Spleen (tissue), 13 donors: ENCODE measurements at places on chromosomes 3 and 15.

DNA sequence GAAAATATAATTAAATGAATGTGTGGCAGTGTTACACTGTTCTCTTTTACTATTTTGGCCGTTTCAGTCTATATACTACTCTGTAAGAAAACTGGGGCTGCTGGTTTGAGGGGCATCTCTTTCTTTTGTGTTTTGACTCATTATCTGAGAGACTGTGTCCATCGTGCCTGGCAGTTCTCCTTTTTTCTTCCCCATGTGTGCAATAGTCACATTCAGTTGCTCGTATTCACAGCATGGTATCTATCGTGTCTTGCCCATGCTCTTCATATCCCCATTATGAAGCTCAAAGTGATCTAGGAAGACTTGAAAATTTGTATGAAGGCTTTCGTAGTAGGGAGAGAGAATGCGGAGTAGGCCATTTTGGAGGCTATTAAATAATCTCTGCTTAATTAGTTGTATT is 29.8 kb upstream of the FAH start:
- H3K4me3 ChIP-seq, result no peak overlapping the region
- no peak for DNase-seq
- peaks cover 54% of the 10 kb centered on the region for H3K36me3 ChIP-seq

- H3K27me3 ChIP-seq, result no peaks in the 10 kb centered on the region
- no peak overlapping the region for H3K4me3 ChIP-seq
- H3K27ac ChIP-seq, result no peak overlapping the region
- no peak for DNase-seq
- H3K36me3 ChIP-seq, result no peaks in the 10 kb centered on the region
Observed at GRCh38 chr3:62143843-62144450, 229.4 kb downstream of the FEZF2 start.

- DNase-seq, result no peak
- H3K27me3 ChIP-seq, result no peaks in the 10 kb centered on the region
- H3K4me1 ChIP-seq, result peaks cover 5% of the 10 kb centered on the region
- no peaks in the 10 kb centered on the region for H3K36me3 ChIP-seq
- no peak overlapping the region for H3K4me3 ChIP-seq
- no peak overlapping the region for H3K27ac ChIP-seq
Observed at GRCh38 chr3:63855333-63855940, 8.2 kb downstream of the THOC7 start.

DNA sequence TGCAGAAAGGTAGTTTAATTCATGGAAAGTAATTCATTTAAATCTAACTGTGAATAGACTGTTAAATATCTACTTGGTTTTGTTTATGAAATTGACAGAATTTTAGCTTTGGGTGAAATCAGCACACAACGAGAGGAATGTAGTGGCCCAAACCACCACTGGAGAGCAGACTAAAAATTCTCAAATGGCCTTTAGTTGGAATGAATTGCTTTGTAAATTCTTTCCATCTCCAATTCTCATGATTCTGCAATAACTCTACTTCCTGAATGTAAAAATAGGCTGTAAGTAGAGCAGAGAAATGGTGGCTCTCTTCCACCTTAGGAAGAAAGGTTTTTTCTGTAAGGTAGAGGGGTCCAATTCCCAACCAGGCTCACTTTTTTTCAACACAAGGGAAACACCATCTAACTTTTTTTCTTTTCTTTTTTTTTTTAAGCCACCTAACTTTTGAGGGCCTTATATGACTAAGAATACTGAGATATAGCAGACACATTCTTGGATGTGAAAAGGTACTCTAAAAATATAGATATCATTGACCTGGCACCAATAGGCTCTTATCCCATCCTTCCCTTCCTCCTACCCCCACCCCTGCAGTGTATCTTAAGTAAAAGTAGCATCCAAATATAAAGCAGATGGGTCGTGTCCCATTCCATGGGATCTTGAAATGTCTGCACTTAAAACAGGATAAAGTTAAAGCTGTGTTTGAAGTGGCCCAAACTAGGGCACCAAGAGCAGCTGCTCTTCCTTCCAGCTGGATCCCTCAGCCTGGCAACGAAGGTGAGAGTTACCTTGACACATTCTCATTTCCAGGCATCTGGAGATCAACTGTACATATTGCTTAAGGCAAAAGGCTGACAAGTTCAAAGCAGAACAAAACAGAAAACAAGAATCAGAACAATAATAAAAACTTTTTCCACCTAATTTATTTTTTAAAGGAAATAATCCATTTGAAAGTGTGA is 194.1 kb downstream of the TPRG1 start:
- no peaks in the 10 kb centered on the region for H3K4me1 ChIP-seq
- DNase-seq, result no peak
- no peaks in the 10 kb centered on the region for H3K36me3 ChIP-seq

DNA sequence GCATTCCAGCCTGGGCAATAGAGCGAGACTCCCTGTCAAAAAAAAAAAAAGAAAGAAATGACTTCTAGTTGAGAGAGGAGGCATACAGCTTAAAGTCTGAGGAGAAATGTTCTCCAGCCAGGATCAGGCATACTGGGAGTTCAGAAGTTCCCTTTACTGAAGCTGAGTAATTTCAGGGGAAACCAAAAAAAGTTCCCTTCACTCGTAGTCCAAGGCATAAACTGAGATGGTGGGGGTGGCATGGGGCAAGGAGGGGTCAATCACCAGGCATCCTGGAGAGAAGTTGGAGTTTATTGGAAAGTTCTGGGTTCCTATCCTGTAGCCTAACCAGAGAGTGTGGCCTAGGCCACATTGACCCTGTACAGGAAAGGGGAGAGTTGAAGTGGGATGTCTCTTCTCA is 5.9 kb downstream of the GPX1 start:
- peaks cover 14% of the 10 kb centered on the region for H3K36me3 ChIP-seq
- H3K4me1 ChIP-seq, result peaks cover 15% of the 10 kb centered on the region
- no peaks in the 10 kb centered on the region for H3K27me3 ChIP-seq
- DNase-seq, result no peak
- H3K27ac ChIP-seq, result peak overlapping the region; percentile 96
- H3K4me3 ChIP-seq, result no peak overlapping the region

- peak overlapping the region; percentile 2 for H3K4me3 ChIP-seq
- no peaks in the 10 kb centered on the region for H3K36me3 ChIP-seq
- no peaks in the 10 kb centered on the region for H3K27me3 ChIP-seq
- H3K4me1 ChIP-seq, result no peaks in the 10 kb centered on the region
- DNase-seq, result peak; percentile 78
Observed at GRCh38 chr3:535566-536416, 339.2 kb downstream of the CHL1 start.

DNA sequence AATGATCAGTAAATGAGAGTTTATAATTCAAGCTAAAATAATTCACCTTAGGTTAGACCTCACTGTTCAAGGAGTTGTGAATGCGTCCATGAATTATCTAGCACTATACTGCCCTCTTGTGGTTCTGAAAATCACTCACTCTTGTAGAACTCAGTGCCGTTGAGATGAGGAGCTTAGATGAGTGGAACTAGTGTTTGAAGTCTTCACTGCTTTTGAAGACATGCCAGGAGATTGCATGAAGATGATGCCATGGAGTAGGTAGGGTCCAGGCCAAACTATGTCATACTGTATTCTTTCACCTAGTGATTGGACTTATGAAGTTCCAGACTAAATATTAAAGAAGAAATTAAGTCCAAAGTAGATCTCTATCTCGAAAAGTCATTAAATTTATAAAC is 28.8 kb downstream of the LYSMD4 start:
- H3K4me3 ChIP-seq, result no peak overlapping the region
- no peak for DNase-seq
- H3K4me1 ChIP-seq, result peaks cover 29% of the 10 kb centered on the region

- H3K36me3 ChIP-seq, result no peaks in the 10 kb centered on the region
- DNase-seq, result no peak
- no peak overlapping the region for H3K27ac ChIP-seq
- H3K27me3 ChIP-seq, result no peaks in the 10 kb centered on the region
- H3K4me3 ChIP-seq, result no peak overlapping the region
Observed at GRCh38 chr3:87272718-87273341, 3.6 kb downstream of the POU1F1 start.

GRCh38 chr3:172173316-172174254 is 134.2 kb downstream of the FNDC3B start:
- peaks cover 55% of the 10 kb centered on the region for H3K4me1 ChIP-seq
- no peaks in the 10 kb centered on the region for H3K27me3 ChIP-seq
- peak overlapping the region; percentile 79 for H3K27ac ChIP-seq
- H3K4me3 ChIP-seq, result no peak overlapping the region
- H3K36me3 ChIP-seq, result no peaks in the 10 kb centered on the region

GRCh38 chr3:65578861-65579260 is 459.9 kb downstream of the MAGI1 start:
- H3K36me3 ChIP-seq, result no peaks in the 10 kb centered on the region
- no peak overlapping the region for H3K27ac ChIP-seq
- H3K4me1 ChIP-seq, result no peaks in the 10 kb centered on the region
- no peak for DNase-seq
- H3K27me3 ChIP-seq, result no peaks in the 10 kb centered on the region

GRCh38 chr3:29282427-29283230 is 1.8 kb downstream of the RBMS3 start:
- no peaks in the 10 kb centered on the region for H3K36me3 ChIP-seq
- H3K4me1 ChIP-seq, result peaks cover 5% of the 10 kb centered on the region
- H3K27me3 ChIP-seq, result no peaks in the 10 kb centered on the region
- peak overlapping the region; percentile 16 for H3K4me3 ChIP-seq

DNA sequence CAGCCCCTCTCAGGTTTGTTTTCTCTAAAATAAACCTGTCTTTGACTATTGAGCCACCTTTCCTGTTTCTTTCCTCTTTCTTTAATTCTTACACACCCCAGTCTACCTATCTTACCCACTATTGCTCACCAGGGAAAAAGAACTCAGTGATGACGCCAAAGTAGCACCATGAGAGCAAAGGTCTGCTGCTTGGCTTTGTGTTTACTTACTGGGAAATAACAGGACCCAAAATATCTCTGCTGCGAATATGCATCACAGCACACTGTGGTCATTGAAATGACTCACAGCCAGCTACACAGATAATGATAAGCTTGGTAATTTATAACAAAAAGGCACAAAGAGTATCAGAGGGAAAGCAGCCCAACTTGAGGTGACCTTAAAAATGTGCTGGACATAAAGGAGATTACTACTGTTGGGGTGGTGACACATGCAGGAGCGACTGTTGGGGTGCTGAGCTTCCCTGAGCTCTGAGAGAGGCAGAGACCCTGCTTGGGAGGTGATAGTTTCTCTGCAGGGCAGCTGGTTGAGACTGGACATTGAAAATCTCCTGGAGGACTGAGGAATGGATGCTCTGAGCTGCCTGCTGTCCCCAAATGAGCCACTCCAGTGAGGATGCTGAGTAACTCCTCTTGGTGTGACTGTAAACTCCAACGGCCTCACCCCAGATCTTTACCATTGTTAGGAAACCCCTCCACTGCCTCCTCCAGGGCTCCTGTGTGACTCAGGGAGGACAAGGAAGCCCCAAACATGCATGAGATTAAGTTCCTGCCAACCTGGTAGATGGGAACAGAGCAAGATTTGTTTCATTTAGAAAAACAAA is 14.5 kb downstream of the EFCAB12 start:
- H3K27ac ChIP-seq, result no peak overlapping the region
- no peak overlapping the region for H3K4me3 ChIP-seq
- H3K27me3 ChIP-seq, result no peaks in the 10 kb centered on the region
- DNase-seq, result no peak

- peak; percentile 41 for DNase-seq
- H3K27me3 ChIP-seq, result no peaks in the 10 kb centered on the region
- H3K4me1 ChIP-seq, result peaks cover 17% of the 10 kb centered on the region
- H3K27ac ChIP-seq, result no peak overlapping the region
- no peak overlapping the region for H3K4me3 ChIP-seq
Observed at GRCh38 chr15:77025941-77026411, 31.1 kb downstream of the PSTPIP1 start.

DNA sequence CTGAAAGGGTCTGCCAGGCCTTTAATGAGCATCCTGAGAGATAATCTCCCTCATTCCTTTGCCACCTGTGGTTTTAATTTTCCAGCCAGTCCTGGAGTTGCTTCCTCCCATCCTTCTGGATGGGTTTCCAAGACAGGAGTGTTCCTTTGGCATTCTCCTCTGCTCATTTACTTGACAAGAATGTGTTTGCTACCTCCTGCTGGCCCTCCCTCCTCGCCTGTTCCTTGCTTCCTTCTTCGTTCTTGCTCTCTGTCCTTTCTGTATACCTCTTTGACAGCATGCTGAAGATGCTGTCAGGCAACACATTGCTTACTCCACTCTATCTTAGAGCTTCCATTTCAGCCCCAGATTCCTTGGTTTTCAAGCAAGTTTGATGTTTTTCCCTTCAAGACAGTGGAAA is 46.0 kb downstream of the ERC2 start:
- no peaks in the 10 kb centered on the region for H3K36me3 ChIP-seq
- H3K4me1 ChIP-seq, result no peaks in the 10 kb centered on the region
- H3K4me3 ChIP-seq, result no peak overlapping the region
- no peak for DNase-seq

GRCh38 chr3:165874663-165875489 is 37.7 kb upstream of the BCHE start:
- H3K36me3 ChIP-seq, result no peaks in the 10 kb centered on the region
- H3K4me1 ChIP-seq, result no peaks in the 10 kb centered on the region
- DNase-seq, result no peak
- no peak overlapping the region for H3K27ac ChIP-seq

GRCh38 chr3:114504941-114505628 is 211.3 kb downstream of the TIGIT start:
- H3K27me3 ChIP-seq, result no peaks in the 10 kb centered on the region
- H3K36me3 ChIP-seq, result no peaks in the 10 kb centered on the region
- no peak overlapping the region for H3K27ac ChIP-seq
- H3K4me1 ChIP-seq, result peaks cover 7% of the 10 kb centered on the region
- no peak overlapping the region for H3K4me3 ChIP-seq

GRCh38 chr3:188530226-188530625 is 376.3 kb downstream of the LPP start:
- no peaks in the 10 kb centered on the region for H3K27me3 ChIP-seq
- no peak overlapping the region for H3K4me3 ChIP-seq
- DNase-seq, result no peak
- no peak overlapping the region for H3K27ac ChIP-seq

GRCh38 chr15:60218256-60218655 is 179.5 kb downstream of the ANXA2 start:
- H3K4me3 ChIP-seq, result no peak overlapping the region
- H3K36me3 ChIP-seq, result no peaks in the 10 kb centered on the region
- no peak for DNase-seq
- no peaks in the 10 kb centered on the region for H3K4me1 ChIP-seq

DNA sequence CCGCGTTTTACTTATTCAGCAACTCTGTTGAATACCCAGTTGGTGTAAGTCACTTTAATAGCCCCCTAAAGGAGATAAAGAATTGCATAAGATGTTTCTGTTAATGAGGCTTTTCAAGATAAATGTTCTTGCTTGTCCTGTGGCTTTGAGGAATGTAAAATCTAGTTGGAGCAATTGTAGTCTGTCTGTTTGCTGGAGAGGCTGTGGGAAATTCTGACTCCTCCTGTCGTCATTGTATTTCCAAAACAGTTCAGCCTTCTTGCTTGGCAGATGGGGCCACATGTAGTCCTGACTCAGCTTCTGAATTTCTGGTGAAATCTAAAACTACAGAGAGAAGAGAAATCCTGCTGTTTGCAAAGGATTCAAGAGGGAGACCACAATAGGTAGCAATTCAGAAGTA is 114.4 kb downstream of the RYR3 start:
- H3K4me1 ChIP-seq, result no peaks in the 10 kb centered on the region
- no peaks in the 10 kb centered on the region for H3K36me3 ChIP-seq
- DNase-seq, result no peak
- H3K4me3 ChIP-seq, result no peak overlapping the region
